ENCODE measurements at places on chromosomes 2 and 18.

DNA sequence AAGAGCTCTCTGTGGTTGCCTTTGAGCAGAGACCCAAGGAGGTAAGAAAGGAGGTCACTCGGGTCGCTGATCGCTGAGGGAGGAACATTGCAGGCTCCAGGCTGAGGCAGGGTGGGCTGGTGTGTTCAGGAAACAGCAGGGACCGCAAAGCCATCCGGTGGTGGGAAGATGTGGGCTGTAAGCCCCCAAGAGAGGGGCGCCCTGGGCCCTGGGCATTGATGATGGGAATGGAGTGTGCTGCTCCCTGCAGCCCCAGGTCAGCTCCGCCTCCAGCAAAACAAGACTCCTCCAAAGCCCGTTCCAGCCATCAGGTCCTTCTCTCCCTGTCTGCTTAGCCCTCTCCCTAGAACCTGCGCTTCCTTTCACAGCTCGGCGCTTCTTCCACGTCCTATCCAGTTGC, 229.7 kb downstream of the KLHL29 start:
- DNase-seq, result no peak

GRCh38 chr18:32048507-32049091, 30.0 kb downstream of the RNF125 start:
- no peak for DNase-seq

- no peak for DNase-seq
Measured at GRCh38 chr2:176317623-176318065, 48.4 kb downstream of the MTX2 start.

DNA sequence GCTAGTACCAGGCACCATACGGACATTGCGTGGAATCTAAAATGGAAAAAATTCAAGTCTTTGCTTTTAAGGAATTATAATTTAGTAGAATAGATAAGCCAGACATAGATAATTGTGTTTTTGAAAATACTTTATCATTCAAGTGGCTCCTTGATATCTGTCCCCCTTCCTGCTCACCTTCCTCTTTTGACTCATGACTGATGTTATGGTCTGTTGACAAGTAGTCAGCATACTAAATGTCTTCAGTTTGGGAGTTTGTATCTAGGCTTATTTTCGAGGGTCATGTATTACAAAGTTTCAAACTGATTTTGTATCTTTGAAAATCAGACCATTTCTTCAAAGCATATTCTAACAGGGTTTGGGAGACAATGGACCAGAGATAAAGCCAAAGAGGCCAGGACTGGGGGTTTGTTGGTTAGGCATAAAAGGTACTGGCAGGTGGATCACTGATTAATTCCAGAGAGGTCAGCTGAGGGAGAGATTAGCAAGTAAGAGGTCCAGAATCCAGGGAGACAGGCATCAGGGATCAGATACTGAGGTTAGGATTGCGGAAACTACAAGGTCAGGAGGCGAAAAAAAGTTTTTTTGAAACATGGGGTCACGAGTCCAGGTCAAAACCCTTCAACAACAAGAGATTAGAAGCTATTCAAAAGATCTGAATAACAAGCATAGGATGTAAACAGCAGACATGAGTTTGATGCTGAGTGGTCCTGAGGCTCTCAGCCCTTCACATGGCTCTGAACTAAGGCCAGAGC, 31.5 kb upstream of the KLHL14 start:
- DNase-seq, result peak; percentile 50

DNA sequence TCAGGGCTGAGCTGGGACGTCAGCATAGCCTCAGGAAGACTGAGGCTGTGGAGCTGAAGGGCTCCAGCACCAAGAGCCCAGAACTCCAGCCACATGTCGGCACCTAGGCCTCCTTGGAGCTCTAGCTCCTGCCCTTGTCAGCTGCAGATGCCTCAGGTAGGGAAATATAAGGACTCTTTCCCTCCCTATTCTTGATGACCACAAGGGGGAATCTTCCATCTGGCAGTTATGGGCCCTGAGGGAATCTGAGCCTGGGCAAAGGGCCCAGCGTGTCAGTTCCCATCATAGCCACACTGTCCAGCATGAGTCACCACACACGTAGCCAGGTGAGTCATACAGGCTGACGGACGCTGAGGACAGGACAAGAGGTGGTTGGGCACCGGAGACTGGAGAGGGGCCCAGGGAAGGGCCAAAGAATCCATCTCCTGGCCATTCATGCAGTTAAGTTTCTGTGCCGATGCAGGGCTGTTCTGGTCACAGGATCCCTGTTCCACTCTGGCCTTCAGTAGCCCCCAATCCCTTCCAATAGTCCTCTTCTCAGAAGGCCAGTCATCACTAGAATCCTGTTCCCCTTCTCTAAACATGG, 1.8 kb downstream of the MPV17 start:
- DNase-seq, result no peak

DNA sequence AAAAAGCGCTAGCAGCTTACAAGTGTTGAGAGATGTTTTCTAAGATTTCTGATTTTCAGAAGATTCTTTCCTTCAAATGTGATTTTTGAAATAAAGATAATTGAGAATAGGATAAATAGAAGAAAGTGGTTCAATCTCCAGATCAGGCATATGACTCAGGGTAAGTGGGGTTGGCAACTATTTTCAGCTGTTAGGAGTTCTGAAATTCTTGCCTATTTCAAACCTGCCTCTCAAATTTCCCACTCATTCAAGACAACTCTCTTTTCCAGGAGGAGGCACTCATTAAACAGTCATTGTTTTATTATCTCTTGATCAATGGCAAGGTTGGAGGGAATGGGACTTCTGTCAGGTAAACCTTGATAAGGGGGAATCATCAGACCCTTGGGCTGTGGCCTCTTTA, 138.9 kb downstream of the HNMT start:
- no peak for DNase-seq

DNA sequence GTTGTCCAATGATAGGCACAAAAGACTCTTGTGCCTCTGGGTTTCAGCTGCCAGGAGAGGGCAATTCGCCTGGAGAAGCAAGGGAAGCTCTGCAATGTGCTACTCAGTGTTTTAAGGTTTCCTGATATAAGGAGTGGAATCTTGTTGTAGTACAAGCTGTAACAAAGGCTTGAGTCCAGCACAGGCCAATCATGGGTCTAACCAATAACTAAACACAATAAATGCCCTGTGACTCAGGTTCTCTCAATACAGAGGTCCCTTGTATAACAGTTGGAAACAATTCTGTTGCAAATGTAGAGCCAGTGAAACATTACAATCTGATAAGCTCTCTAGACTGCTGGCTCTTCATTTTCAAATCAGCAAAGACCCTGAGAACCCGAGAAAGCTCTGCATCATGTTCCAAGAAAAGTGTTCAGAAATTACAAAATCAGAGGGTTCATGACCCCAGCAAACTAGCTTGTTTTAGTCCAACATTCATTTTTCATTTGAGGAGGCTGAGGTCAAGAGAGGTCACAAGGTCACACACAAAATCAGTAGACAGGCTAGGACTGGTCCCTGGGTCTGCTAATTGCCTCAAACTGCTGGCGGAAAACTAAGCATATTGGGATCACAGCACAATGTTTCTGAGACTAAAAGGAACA, 59.0 kb upstream of the DNMT3A start:
- no peak for DNase-seq

GRCh38 chr2:21253311-21254027, 129.7 kb downstream of the TDRD15 start:
- DNase-seq, result no peak

- DNase-seq, result no peak
Measured at GRCh38 chr2:48480526-48480925, 49.4 kb upstream of the STON1 start.

DNA sequence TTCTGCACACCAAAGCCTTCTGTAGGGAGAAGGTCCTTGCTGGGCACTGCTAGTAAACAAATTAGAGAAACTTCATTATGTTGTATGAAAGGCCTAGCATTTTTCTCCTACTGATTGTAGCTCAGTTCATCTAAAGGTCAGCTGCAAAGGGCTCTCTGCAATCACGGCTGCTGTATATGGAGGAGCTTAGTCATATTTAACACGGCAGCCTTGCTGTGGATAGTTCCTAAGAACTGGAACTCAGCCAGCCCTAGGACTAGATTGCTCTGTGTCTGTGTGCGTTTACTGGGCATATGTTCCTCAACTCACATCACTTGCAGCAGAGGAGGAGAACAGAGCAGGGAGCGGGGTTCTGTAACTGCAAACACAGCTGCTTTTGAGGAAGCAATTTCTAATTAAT, 1103.9 kb upstream of the KLHL29 start:
- no peak for DNase-seq

- no peak for DNase-seq
Measured at GRCh38 chr18:2409906-2410305, 161.4 kb downstream of the METTL4 start.

GRCh38 chr2:37321029-37321682, 3.5 kb downstream of the PRKD3 start:
- no peak for DNase-seq

- no peak for DNase-seq
Measured at GRCh38 chr18:78192054-78192453, 787.6 kb upstream of the SALL3 start.

GRCh38 chr2:29159125-29159524, 43.9 kb downstream of the CLIP4 start:
- no peak for DNase-seq

- DNase-seq, result no peak
Measured at GRCh38 chr2:222232372-222232771, 66.4 kb downstream of the PAX3 start.

- no peak for DNase-seq
Measured at GRCh38 chr2:1398191-1398590, 15.1 kb upstream of the TPO start.

- no peak for DNase-seq
Measured at GRCh38 chr18:64132871-64133270, 16.0 kb downstream of the LINC00305 start.

DNA sequence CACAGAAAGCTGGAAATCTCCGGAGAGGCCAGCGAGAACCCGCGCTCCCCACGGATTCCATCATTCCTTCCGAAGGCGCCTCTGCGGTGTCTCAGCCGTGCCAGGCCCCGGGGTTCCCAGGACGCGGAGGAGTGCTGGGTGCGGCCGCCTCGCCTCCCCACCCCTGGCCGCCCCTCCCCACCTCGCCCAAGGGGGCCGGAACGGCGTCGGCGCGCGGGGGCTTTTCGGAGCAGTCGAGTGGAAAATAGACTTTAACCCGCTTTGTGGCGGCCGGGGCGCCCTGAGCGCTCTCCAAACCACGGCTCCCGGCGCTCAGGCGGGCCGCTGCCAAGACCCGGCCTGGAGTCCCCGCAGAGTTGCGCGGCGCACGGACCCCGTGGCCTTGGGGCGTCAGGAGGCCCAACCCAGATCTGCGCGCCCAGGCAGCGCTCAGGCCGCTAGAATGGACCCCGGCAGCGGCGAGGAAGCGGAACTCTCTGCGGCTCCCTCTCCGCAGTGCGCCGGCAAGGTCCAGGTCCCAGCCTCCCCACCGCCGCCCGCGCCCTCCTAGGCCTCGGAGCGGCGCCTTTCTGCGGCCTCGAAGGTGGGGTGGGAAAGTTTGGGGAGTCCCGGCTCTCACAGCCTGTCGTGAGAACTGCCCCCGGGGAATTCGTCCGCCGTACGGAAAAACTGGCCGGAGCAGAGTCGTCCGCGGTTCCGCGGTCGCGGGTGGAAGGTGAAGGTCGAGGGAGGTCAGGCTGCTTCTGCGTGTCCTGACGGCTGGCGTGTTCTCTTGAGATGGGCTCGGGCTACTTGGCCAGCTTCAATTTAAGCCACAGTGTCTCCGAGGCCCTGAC, 1.2 kb upstream of the EMX1 start:
- peak; percentile 87 for DNase-seq

DNA sequence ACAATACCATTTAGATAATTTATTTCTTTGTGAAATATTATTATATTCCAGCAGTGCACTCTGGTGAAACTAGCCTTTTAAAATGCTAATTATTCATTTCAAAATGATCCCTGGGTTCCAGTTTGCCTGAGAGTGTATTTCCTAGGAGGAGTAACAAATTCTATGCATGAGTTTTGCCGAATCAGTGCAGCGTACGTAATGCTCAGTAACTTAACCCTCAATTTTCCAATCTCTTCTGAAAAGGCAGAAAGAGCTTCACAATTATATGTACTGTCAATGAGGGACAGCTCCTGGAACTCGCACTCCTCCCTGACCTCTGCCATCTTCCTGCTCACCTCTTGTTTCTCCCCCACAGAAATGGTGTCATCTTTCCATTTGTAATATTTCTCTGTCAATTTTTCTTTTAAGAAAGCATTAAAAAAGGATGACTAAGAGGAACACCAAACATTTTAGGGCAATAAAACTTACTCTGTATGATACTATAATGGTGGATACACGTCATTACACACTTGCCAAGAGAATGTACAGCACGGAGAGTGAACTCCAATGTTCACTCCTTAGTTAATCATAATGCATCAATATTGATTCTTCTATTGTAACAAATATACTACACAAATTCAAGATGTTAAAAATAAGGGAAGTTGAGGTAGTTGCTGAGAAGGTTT, 25.7 kb upstream of the XIRP2 start:
- no peak for DNase-seq

- no peak for DNase-seq
Measured at GRCh38 chr2:159199761-159200465, 86.6 kb downstream of the WDSUB1 start.

DNA sequence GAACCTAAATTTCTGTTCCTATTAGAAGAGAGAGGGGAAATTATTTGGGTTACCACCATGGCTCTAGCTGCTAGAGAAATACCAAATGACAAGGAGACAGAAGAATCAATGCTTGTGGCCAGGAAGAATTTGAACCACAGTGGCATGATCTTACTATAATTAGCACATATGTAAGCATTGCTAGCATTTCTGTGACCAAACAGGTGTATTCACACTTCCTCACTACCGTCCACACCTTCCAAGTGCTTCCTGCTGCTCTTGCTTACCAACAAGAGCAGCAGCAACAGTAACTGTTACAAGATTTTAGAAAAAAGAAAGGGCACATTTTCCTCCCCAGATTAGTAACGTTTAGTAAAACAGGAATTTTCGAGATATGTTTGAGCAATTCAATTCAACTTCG, 60.5 kb downstream of the CDH7 start:
- no peak for DNase-seq

- DNase-seq, result no peak
Measured at GRCh38 chr2:74728842-74729241, 74.8 kb downstream of the SEMA4F start.

GRCh38 chr2:218000136-218000535, 2.7 kb downstream of the TNS1 start:
- DNase-seq, result no peak

DNA sequence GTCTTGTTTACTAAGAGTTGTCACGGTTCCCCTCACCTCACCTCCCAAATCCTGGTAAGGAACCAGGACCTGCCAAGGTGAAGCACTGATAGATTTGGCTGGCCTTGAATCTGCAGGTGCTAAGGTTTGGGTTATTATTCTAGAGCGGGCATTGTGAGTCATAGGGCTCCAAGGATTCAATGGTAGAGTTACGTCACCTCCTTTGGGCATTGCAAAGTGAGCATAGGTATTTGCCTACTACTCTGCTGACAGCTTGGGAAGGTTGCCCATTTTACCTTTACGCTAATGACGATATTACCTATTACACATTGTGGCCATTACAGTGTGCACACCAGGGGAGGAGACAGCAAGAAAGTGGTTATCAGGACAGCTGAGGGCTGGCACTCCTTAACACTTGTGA, 59.3 kb downstream of the SETBP1 start:
- DNase-seq, result no peak
